ENCODE measurements at places on chromosomes 2 and 18. TPM values are rescaled to one million over a fixed set of nuclear protein-coding genes. Genes with fewer than 3 reads are reported as not detected.

DNA sequence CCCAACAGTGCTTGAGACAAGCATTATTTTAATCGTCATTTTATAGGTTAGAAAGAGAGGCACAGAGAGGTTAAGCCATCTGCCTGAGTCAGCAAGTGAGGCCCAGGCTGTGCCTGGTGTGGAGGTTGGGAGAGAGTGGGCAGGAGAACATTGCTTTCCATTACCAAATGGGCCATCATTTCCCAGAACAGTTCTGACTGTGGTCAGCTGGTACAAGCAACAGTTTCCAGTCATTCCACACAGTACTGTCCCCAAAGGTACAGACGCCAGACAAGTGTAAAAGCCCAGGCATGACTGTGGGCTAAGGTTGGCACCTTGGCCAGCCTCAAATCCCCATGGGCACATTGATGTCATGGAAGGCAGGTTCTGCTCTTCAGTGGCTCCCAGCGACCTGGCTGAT, 98.2 kb upstream of the LCLAT1 start:
- H3K27ac ChIP-seq, result peak overlapping the region; percentile 21
- H3K36me3 ChIP-seq, result no peaks in the 10 kb centered on the region
- H3K27me3 ChIP-seq, result no peaks in the 10 kb centered on the region
- no peaks in the 10 kb centered on the region for H3K4me1 ChIP-seq
- no peak overlapping the region for H3K4me3 ChIP-seq

DNA sequence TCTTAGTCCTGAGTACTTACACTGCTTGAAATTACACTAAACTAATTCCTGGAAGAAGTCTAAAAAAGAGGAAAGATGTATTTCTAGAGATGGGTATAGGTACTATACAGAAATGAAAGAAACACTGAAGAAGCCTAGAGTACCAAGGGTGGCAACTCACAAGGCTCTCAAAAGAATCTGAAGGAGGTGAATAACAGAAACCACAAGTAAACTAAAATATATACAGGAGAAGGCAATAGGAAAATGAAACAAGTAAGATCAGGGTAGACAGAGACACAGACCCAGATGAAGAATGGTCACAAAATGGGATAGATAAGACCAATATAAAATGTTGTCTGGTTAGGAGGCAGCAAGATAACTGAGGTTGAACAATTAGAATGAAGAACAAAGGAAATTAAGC, 59.9 kb downstream of the USP37 start:
- no peaks in the 10 kb centered on the region for H3K4me1 ChIP-seq
- DNase-seq, result no peak

The M1AP gene
- total RNA-seq, result not detected

GRCh38 chr2:22487036-22487435, 897.9 kb upstream of the KLHL29 start:
- H3K27me3 ChIP-seq, result no peaks in the 10 kb centered on the region
- no peak for DNase-seq
- no peak overlapping the region for H3K27ac ChIP-seq
- H3K4me1 ChIP-seq, result no peaks in the 10 kb centered on the region
- no peak overlapping the region for H3K4me3 ChIP-seq

The NAT8 gene
- not detected for total RNA-seq

DNA sequence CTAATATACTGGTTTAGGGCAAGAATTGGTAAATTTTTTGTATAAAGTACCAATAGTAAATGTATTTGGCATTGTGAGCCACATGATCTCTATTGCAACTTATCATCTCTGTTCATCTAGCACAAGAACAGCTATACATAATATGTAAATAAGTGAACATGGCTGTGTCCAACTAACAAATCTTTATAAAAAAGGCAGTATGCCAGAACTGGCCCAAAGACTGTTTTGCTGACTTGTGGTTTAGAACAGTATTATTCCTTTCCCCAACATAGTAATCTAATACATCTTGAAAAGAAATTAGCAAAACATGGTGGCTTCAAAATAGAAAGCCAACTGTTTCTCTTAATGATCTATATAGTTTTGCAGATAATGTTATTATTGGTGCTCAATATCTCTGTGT, 441.4 kb upstream of the CELF4 start:
- H3K27me3 ChIP-seq, result no peaks in the 10 kb centered on the region
- no peak overlapping the region for H3K4me3 ChIP-seq
- H3K27ac ChIP-seq, result no peak overlapping the region
- H3K36me3 ChIP-seq, result no peaks in the 10 kb centered on the region
- DNase-seq, result no peak

DNA sequence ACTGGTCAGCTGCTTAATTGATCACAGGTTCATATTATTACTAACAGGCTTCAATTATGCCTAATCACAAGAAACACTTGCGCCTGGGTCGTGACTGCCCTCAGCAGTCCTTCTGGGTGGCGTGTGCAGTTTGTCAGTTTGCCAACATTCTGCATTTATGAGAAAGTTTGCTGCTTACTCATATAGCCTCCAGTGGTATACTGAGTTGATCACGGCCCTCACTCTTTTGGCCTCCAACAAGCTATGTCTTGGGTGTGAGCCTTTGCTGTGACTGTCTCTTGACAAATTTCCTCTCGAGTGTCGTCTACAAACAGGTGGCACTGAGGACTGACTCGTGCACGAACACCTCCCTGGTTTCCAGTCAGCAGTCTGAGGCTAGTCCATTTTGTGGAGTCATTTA, 27.3 kb downstream of the DCDC2C start:
- no peaks in the 10 kb centered on the region for H3K36me3 ChIP-seq
- H3K27me3 ChIP-seq, result no peaks in the 10 kb centered on the region
- DNase-seq, result no peak

DNA sequence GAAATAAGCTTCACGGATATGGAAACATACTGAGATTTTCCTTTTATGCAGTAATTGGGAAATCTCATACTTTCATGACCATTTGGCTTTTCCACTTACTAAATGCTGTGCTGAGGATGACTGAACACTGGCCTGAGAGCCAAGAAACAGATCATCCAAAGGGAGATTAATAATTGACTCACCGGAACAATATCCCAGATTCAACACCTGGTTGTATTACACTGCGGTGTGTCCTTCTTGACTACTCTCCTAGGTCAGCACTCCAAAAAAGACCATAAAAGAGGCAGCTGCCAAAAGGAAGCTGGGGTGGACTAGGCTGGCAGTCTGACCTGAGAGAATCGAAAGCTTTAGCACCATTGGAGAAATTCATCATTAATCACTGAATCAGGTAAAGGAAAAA, 469.1 kb downstream of the CBLN2 start:
- no peak for DNase-seq
- no peak overlapping the region for H3K27ac ChIP-seq
- H3K36me3 ChIP-seq, result no peaks in the 10 kb centered on the region
- H3K4me3 ChIP-seq, result no peak overlapping the region
- H3K27me3 ChIP-seq, result no peaks in the 10 kb centered on the region

The ARHGAP28 gene
- total RNA-seq, result 8.6 TPM

The MAB21L4 gene
- not detected for total RNA-seq

- no peaks in the 10 kb centered on the region for H3K27me3 ChIP-seq
- H3K4me3 ChIP-seq, result no peak overlapping the region
- peak; percentile 70 for DNase-seq
- H3K27ac ChIP-seq, result no peak overlapping the region
- no peaks in the 10 kb centered on the region for H3K36me3 ChIP-seq
These were observed 257.2 kb downstream of the DYSF start for GRCh38 chr2:71710367-71711132.

The GPBAR1 gene
- 1.6 TPM for total RNA-seq

- no peak overlapping the region for H3K27ac ChIP-seq
- DNase-seq, result no peak
- H3K36me3 ChIP-seq, result no peaks in the 10 kb centered on the region
- H3K27me3 ChIP-seq, result no peaks in the 10 kb centered on the region
These were observed 766 bp downstream of the CCDC85A start for GRCh38 chr2:56184500-56185011.

DNA sequence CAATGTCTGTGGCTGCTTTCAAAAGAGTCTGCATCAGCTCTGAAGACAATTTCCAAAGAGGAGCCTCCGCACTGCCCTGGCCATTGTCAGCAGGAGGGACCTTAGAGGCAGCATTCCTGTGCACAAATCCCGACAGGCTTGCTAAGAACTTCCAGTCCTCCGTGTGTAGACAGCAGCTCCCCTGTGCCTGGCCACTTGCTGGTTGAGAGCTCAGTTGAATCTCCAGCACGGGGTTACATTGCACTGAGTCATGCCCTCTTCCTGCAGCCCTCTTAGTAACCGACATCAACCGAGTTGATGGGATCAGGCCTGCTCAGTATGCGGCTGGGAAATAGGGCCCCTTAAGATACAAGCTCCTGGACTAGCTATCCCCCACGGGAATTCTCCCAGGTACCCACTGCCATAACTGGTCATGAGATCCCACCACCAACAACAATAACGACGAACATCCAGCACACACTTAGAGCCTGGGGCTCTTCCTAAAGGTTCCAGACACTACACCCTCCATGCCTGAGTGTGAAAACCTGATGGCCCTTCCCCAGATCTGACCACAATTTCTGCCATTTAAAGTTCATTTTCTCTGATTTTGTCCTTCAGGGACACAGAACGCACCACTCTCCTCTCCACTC, 12.0 kb downstream of the ATP6V1B1 start:
- no peak for DNase-seq
- H3K27ac ChIP-seq, result no peak overlapping the region
- H3K4me3 ChIP-seq, result no peak overlapping the region
- H3K36me3 ChIP-seq, result no peaks in the 10 kb centered on the region

DNA sequence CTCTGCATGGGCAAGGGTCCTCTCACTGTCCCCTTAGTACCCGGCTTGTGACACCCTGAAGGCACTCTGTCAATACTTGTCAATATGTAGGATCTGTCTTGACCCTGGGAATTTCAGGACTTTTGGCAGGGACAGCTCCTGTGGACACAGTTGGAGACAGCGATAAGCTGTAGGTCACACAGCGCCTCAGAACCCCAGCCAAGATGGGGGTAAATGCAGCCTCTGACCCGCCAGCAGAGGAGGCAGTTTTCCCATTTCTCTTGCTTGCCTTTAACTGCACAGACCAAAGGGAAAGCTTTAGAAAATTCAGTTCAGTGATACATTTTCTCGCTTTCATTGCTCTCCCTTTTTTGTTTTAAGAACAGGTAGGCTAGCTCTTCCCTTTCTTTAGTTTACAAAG, 54.8 kb upstream of the KLHL29 start:
- H3K27ac ChIP-seq, result no peak overlapping the region
- H3K36me3 ChIP-seq, result no peaks in the 10 kb centered on the region
- H3K4me1 ChIP-seq, result no peaks in the 10 kb centered on the region
- no peak for DNase-seq
- no peak overlapping the region for H3K4me3 ChIP-seq

The VAMP8 gene
- total RNA-seq, result 40.5 TPM

DNA sequence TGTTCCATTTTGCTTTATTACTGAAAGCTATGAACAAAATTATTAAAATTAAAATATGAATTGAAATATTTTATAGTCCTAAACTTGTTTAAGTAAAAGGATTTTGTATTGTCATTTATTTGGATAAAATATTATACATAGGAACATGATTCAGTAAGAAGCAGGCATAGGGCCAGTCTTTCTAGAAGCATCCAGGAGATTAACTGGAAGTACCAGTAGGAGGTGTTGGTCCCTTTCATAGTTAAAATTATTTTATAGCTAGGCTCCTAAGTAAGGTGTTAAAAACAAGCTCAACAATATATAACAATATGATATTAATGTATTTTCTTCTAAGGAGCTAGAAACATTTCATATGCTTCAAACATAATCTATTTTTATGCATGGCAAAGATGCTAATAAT, 43.7 kb downstream of the FIGN start:
- no peak overlapping the region for H3K4me3 ChIP-seq
- no peak overlapping the region for H3K27ac ChIP-seq
- peaks cover 16% of the 10 kb centered on the region for H3K4me1 ChIP-seq
- no peak for DNase-seq
- H3K36me3 ChIP-seq, result no peaks in the 10 kb centered on the region

- H3K4me3 ChIP-seq, result no peak overlapping the region
- H3K4me1 ChIP-seq, result no peaks in the 10 kb centered on the region
- H3K27ac ChIP-seq, result no peak overlapping the region
- no peaks in the 10 kb centered on the region for H3K36me3 ChIP-seq
These were observed 143.5 kb upstream of the NCKAP5 start for GRCh38 chr2:133711806-133712205.

- no peaks in the 10 kb centered on the region for H3K36me3 ChIP-seq
- H3K4me3 ChIP-seq, result peak overlapping the region; percentile 15
- peak; percentile 81 for DNase-seq
- H3K4me1 ChIP-seq, result no peaks in the 10 kb centered on the region
- H3K27me3 ChIP-seq, result no peaks in the 10 kb centered on the region
These were observed 5.4 kb upstream of the SATB2 start for GRCh38 chr2:199462956-199463692.

The STAT4 gene
- total RNA-seq, result 7.7 TPM

The AMER3 gene
- not detected for total RNA-seq

The PXDN gene
- 109 TPM for total RNA-seq

All from aorta (tissue), 5 donors.